Cardiac atrium fibroblast (primary cell): ENCODE measurements at places on chromosomes 16 and 17. TPM values are rescaled to one million over a fixed set of nuclear protein-coding genes. Genes with fewer than 3 reads are reported as not detected.

Gene CHP2
- not detected in 2 replicates for total RNA-seq

Gene SYNGR3
- total RNA-seq: 5.2 and 6.6 TPM in 2 replicates

Gene PER1
- 30.0 and 61.0 TPM in 2 replicates for total RNA-seq

Gene MAP2K6
- total RNA-seq: under 0.01 TPM in 2 replicates
